ENCODE measurements at places on chromosomes 3 and 15.

DNA sequence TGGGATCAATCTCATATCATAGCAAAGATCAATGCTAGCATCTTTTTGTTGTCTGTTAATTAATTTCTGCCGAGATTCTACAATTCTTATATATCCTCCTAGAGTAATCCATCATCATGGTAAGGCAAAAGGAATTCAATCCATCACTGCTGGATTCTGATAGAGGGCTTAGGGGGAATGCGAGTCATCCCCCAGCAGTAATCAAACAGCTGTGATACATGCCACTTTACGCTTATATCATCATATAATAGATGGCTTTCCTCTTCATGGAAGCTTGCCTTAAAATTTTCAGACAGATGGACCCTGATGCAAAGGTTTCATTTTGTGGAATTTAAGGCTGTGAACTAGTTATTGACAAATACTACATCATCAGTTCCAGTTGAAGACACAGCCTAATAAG, 645.9 kb downstream of the CADM2 start:
- no peak for DNase-seq

DNA sequence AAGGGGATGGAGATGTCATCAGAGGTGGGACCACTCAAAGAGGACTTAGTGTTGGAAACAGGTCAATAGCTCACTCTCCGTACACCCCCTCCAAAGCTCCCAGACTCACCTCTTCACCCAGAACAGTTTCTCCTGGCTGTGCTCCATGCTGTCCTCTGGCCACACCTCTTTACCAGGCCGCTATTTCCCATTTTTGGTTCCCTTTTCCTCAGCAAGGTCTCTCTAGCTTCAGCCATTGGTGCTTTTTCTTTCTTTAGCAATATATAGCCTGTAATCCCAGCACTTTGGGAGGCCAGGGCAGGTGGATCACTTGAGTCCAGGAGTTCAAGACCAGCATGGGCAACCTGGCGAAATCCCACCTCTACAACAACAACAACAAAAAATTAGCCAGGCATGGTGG, 123.6 kb upstream of the SMAD3 start:
- no peak for DNase-seq

DNA sequence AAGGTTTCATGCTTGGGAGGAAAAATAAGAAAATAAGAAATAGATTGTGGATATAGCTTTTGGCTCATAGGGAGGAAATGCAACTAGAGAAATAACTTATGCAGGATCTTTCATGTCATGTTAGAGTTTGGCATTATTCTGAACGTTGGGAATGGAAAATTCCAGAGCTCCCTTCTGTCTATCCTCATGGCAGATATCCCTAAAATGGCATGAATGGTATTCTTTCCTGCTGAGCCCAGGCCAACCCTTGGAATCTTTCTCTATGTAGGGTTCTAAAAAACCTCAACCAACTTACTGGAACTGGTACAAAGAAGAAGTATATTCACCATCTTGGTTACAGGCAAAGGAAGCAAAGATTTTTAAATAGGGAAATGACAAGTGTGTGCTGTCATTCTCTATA, 212.5 kb downstream of the CHST2 start:
- no peak for DNase-seq

GRCh38 chr3:122793568-122794416, at the start of gene HSPBAP1:
Gene HSPBAP1 (minus strand): TSS chr3:122793831. CDS start chr3:122793680, 151 bp downstream.
- DNase-seq = peak; percentile 83

DNA sequence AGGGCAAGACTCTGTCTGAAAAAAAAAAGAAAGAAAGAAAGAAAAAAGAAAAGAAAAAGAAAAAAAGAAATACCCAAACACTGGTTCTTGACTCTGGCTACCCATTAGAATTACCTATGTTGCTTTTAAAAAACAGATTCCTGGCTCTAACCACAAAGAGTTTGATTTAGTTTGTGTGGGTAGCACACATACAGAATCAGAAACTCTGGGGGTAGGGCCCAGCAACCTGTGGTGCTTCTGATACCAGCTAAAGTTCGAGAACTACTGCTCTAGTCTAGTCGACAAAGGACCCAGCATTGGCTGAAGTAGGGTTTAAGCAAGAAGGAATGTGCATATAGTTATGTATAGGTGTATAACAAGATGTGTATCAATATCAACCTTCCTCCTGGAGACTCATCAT, 392.7 kb downstream of the EFHB start:
- no peak for DNase-seq

GRCh38 chr3:24310887-24311286, 183.8 kb downstream of the THRB start:
- no peak for DNase-seq

DNA sequence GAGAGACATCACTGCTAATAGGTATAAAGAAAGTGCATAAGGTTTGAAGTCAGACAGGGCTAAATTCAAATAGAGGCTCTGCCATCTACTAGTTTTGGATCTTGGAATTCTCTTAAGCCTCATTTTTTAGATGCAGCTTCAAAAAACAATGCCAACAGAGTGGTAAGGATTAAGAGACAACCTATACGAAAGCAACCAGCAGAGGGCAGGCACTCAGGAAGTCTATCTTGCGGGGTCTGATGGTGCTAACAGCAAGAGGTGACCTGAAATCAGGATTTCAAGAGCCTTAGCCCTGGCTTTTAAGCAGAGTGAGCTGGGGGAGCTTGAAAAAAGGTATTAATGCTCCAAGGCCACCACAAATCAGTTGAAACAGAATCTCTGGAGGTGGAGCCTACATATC, 40.7 kb downstream of the LDHAL6B start:
- peak; percentile 32 for DNase-seq

DNA sequence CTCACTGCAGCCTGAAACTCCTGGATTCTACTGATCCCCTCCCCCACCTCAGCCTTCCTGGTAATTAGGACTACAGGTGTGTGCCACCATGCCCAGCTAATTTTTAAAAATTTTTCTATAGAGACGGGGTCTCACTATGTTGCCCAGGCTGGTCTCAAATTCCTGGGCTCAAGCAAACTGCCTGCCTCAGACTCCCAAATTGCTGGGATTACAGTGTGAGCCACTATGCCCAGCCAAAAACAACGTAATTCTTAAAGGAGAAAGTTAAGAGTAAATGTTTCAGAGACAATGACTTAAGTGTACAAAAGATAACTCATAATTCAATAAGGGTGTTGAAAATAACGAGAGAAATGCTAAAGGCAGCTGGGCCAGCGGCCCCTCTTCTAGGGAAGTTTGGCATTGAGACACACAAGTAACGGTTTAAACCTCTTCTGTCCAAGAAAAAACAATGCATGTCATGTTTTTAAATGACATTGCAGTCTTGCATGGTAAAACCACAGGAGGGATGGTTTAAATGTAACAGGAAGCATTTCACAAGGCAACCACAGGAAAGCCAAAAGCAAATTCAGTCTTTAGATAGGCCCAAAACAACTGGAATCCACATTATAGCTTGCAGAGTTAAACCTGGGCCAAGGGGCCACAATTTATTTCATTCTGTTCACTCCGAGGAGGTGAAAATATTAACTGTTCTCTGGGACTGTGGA, 5.1 kb downstream of the PROK2 start:
- no peak for DNase-seq

DNA sequence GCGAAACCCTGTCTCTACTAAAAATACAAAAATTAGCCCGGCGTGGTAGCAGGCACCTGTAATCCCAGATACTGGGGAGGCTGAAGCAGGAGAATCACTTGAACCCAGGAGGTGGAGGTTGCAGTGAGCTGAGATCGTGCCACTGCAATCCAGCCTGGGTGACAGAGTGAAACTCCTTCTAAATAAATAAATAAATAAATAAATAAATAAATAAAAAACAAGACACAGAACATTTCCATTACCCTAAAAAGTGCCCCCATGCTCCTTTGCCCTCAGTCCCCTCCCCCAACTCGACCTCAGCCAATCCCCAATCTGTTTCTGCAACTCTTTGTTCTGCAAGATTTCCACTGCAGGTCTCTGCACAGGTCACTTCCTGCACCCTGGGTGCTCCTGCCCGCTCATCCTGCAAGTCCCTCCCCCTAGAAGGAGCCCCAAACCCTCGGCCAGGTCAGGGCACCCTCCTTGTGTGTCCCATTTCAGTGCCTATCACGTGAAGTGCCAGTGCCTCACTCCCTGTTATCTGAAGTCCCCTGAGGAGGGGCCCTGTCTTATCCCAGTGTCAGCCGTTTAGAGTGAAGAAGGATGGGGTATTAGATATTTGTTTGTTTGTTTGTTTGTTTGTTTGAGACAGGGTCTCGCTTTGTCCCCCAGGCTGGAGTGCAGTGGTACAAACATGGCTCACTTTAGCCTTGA, 1.1 kb downstream of the FAM240A start:
- DNase-seq = no peak

DNA sequence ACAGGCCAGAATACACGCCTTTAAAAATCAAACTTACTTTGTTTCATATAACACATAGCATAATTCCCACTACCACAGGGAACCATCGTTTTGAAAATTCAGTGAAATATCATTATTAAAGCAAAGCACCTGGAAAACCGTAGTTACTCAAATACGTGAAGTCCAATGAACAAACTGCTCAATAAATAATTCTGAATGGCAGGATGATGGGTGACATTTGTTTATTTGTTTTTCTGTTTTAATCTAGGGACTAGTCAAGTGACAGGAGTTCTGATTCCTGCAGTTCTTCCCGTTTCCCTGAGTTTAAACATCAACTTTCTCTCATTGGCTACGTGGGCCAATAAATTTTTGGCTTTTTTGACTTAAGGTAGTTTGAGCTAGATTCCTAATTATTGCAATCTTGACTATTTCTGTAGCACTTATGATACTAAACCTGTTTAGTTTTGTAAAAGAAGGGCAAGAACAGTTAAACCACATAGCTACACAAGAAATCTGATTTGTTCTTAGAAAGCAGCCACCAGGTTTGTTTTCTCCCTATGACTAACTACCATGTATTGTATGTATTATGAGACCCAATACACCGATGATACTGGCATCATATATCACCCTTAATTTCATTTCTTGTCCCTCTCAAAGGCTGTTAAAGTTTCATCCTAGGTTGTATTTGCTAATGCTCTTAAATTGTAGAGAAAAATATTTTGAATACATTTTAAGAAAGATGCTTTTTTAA, 411.2 kb downstream of the SHQ1 start:
- no peak for DNase-seq

- DNase-seq = no peak
Observed at GRCh38 chr3:149080011-149080698, 6.2 kb downstream of the HLTF start.

GRCh38 chr3:182562274-182562673, 231.0 kb upstream of the ATP11B start:
- no peak for DNase-seq

- no peak for DNase-seq
Observed at GRCh38 chr15:52349052-52349700, 53.6 kb upstream of the MYO5C start.

DNA sequence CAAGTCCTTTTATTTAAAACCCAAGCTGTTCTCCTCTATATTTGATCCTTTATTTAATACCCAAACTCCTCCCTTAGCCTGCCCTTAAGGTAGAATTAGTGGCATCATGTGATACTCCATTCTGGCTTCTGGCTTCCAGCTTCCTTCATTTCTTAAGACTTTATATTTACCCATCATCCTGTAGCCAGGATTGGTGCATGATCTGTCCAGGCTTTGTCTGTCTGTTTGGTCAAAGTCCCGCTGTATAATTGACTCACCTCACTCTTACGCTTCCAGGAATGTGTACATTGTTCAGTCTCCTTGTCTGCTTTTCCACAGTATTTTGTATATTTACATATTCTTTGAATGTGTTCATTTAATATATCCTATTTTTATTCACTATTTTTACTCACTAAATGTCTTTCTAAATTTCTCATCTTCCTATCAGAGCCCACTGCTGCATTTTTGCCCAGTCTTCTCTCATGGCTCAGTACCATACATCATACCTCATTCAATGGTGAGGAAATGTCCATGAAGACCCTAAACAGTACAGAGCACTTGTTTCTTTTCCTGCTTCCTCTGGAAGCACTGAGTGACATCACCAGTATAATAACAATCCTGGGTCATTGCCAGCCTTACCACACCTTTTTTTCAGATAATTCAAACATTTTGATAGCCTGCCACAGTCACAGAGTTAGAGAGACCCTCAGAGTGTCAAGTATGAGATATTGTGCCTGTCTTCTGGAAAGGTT, 31.5 kb downstream of the TMEM108 start:
- no peak for DNase-seq

- no peak for DNase-seq
Observed at GRCh38 chr3:13054341-13055285, 18.6 kb downstream of the IQSEC1 start.

- DNase-seq = no peak
Observed at GRCh38 chr3:77329116-77329515, 289.2 kb downstream of the ROBO2 start.

DNA sequence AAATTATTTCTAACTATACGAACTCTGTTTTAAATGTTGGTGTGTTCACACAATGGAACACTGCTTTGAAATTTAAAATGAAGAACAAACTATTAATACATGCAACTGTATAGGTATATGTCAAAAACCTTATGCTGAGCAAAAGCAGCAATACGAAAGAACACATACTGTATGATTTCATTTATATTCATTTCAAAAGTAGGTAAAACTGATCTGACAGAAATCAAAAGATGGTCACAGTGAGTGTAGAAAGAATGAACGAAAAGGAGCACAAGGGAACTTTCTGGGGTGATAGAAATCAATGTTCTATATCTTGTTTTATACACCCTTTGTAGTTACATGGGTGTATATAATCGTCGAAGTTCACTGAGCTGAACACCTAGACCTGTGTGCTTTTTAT, 12.6 kb downstream of the ATP8B4 start:
- DNase-seq = no peak

- DNase-seq = no peak
Observed at GRCh38 chr3:74420538-74421124, 193.8 kb downstream of the CNTN3 start.

DNA sequence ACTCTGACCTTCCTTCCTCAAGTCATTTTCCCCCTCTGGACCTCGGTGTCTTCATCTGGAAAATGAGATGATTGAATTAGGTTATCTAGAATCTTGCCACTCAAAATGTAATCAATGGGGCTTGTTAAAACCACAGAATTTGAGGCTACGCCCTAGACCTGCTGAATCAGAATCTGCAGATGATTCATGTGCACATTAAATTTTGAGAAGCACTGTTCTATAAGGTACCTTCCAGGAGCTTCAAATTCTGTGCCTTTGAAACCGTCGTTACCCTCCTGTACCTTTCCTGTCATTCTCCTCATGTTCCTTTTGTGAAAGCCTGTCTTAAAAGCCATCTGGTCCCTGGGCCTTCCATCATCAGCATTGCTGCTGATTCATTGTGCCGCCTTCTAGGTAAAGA, 172.4 kb upstream of the TOPAZ1 start:
- no peak for DNase-seq

DNA sequence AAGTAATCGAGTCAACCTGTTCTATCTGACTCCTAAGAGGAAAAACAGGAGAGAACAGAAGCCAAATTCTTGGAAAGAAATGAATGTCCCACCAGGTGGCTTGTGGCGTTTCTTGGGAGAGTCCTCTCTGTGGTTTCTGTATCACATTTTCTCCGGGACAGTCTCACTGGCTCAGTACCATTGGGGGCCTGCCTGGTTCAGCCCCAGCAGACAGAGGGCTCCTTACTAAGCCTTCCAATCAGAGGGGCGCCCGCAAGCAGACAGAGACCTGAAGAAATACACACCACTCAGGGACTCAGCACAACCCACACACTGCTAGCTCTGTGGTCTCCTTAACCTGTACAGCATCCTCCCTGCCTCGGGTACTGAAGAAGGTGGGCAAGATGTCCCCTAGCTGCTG, 302.1 kb downstream of the TLE3 start:
- no peak for DNase-seq
